ENCODE measurements at places on chromosomes 2 and 18. TPM values are rescaled to one million over a fixed set of nuclear protein-coding genes. Genes with fewer than 3 reads are reported as not detected.

DIPK1C gene
- not detected for total RNA-seq

STK39 gene
- 14.5 TPM for total RNA-seq

RESP18 gene
- total RNA-seq, result not detected

YWHAQ gene
- total RNA-seq, result 373 TPM

FAM110C gene
- 21.1 TPM for total RNA-seq

FMNL2 gene
- total RNA-seq, result 29.0 TPM

AP1S3 gene
- 73.3 TPM for total RNA-seq

MC2R gene
- not detected for total RNA-seq

PLGLB2 gene
- total RNA-seq, result 1.9 TPM

LDLRAD4 gene
- total RNA-seq, result 1.2 TPM

PLGLB1 gene
- 2.7 TPM for total RNA-seq

ECEL1 gene
- not detected for total RNA-seq

CDK15 gene
- total RNA-seq, result not detected
